D341Med (cell line): ENCODE measurements at places on chromosomes 13 and 19.

- DNase-seq = no peak
Observed at GRCh38 chr19:14371301-14371821, 9.9 kb upstream of the ADGRE5 start.

DNA sequence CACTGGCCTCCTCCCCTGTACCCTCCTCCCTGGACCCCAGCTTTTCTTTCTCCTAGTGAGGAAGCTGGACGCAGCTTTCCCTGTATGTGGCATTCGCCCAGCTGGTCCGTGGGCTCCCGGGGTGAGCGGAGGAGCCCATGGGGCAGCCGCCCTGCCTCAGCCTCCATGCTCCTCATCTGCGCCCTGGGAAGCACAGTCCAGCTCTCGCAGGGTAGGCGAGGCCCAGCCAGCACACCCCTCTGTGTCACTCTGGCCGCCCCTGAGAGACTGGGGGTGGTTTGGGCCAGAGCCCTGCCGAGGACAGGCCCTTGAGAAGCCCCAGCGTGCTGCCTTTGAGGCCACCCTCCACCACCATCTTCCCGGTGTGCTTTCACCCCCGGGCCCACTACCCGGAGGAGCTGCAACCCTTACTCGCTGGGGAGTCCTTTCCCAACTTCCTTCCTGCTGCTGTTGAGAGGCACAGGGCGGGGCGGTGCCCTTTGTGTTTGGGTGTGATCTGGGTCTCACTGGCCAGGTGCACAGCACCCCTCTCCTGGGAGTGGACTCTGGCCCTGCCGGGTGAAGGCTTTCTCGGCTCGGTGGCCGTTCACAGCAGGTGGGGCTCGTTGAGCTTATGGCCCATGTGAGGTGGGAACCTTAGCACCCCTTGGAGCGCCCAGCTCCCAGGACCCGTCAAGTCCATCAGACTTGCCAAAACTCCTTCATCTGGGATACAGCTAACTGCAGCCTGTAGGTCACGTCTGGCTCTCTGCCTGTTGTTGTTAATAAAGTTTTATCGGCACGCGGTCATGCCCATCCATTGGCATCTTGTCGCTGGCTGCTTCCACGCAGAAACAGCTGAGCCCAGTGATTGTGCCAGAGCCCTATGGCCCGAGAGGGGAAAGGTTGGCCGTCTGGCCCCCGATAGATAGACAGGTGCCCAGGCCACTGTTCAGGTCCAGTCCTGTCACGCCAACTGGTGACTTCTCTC lies 3.2 kb downstream of the NCLN start:
- no peak for DNase-seq

- DNase-seq = no peak
Observed at GRCh38 chr13:30021611-30022010, 171.2 kb upstream of the UBL3 start.

DNA sequence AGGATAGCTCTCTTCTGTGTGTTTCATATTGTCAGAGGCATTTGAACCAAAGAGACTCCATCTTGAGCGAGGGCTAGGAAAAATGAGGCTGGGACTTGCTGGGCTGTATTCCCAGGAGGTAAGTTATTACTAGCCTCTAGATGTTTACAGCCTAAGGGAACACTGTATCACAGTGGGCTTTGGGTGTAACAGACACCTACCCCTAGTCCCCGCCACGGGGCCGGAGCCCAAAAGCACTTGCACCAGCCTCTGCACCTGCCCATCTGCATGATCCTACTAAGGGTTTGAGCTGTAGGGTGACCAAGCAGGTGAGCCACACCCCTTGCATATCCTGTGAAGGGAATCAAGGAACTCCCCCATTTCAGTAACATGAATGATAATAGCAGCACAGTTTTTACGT lies 1972.2 kb downstream of the OLFM4 start:
- DNase-seq = no peak

- no peak for DNase-seq
Observed at GRCh38 chr19:14019100-14019499, 8.8 kb upstream of the RLN3 start.

DNA sequence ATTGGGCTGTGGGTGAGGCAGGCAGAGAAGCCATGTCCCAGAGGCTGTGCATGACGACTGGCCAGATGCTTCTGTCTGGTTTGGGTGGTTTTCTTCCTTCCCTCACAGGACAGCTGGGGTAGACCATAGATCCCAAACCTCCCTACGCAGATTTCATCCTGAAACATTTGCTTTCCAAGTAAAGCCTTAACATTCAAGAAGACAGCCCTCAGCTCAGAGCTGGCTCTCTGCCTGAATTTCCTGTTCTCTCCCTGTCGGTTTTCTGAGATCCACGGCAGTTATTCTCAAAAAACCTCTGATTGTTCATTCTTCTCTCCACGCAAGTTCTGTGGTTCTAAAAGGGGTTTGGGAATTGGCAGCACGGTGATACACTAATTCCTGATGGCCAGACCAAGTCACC lies 25.3 kb downstream of the UQCRFS1 start:
- no peak for DNase-seq

DNA sequence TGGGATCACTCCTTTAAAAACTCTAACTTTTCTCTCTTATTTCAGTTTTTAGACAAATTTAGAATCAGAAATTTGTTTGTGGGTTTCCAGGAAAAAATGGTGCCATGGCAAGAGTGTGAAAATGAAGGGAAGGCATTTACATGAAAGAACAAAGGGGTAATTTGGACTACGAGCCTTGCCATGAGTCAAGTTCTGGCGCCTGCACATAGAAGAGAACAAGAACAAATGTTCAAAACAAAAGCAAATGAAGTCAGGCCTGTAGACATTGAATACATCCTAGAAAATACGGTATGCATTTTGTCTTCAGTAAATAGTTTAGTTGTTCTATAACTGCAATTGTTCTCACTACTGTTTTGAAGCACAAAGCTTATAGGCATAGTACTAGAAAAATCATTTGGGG lies 1390.5 kb downstream of the EFNB2 start:
- DNase-seq = no peak

DNA sequence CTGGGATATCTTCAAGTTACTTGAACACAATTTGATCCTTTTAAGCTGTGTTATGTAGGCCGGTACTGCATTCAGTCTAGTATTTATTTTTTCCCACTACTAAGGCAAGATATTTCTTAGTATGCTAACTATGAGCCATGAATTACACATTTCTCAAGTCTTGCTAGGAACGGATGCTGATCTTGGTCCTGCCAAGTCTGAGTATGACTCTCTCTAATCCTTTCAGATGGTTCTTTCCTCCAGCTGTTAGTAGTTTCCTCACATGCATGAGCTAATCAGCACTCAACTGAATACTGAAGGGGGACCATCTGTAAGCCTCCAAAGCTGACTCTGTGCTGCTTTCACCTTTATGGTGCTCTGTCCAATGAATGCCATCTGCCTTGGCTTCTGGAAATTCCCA lies 460.3 kb downstream of the KCTD12 start:
- peak; percentile 14 for DNase-seq

DNA sequence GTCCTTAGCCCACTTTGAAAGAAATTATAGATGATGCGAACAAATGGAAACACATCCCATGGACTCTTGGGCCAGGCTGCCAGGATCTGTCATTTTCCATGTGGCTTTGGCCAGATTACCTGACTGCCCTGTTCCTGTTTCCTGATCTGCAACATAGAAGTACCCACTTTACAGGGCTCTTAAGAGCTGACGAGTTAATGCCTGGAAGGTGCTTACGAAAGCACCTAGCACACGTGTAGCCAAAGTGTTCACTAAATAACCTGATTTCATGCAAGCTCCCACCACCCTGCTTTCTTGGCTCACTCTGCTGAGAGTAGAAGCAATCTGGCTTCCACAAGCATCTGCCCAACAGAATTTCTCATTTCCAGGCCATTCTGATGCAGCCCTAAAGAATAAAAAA lies 575.2 kb downstream of the MYO16 start:
- no peak for DNase-seq

DNA sequence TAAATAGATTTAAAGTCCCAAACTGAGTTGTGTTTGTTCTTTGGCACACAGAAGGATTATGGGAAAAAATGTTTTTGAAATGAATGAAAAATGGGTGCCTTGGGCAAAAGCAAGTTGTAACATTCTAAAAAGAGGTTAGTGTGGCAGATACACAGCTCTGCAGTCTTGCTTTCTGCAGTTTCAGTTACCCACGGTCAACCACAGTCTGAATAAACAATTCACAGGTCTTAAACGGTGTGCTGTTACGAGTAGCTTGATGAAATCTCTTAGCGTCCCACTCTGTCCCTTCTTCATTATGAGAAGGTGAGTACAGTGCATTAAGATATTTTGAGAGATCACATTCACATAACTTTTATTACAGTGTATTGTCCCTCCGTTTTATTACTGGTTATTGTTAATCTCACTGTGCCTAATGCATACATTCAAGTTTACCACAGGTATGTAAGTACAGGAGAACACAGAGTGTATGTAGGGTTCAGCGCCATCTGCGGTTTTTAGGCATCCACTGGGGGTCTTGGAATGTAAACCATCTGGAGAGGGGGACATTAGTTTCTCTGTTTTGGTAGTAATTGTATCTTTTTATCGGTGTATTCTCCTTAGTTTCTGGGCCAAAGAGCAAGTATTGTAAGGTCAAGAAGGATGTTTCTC lies 8.1 kb downstream of the FARP1 start:
- no peak for DNase-seq

DNA sequence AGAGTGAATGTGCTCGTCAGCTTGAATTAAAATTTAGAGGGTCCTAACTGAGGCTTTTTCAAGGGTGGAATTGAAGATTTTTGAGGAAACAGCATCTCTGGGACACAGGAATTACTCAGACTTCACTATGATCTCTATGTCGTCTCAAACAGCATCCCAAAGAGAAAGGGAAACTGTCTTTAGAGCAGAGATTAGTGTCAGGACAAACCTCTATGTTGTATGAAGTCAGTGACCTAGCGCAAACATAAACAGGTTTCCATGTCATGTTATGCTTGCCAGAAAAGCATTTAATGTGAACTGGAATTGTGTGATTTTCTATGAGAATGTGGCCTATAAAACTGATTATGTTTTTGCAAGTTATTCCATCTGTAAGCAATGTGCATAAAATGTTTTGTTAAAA lies 573.7 kb downstream of the GPC6 start:
- DNase-seq = no peak

- peak; percentile 47 for DNase-seq
Observed at GRCh38 chr13:85799097-85799582, at the start of gene SLITRK6. TSS of gene SLITRK6 (minus strand) at chr13:85799419. CDS start at chr13:85796508, 2,911 bp downstream.

DNA sequence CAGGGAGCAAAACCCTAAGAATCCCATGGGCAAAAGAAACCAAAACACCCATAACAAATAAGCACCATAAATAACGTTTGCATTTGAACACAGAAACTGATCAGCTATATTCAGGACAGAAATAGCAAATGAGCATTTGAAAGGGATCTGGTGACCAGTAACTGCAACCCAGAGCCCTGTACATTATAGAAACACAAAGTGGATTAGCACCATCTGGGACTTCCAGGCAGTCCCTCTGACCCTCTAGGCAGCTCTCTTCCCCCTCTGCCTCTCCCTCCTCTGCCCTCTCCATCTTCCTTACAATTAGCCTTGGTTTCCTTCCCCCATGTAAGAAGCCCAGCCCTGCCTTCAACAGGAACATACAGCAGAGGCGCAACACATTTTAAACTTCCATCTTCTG lies 215.0 kb downstream of the DCLK1 start:
- no peak for DNase-seq

- DNase-seq = no peak
Observed at GRCh38 chr13:24894972-24895300, 131.0 kb downstream of the RNF17 start.

- no peak for DNase-seq
Observed at GRCh38 chr19:46189971-46190888, 39.3 kb upstream of the IGFL1 start.

DNA sequence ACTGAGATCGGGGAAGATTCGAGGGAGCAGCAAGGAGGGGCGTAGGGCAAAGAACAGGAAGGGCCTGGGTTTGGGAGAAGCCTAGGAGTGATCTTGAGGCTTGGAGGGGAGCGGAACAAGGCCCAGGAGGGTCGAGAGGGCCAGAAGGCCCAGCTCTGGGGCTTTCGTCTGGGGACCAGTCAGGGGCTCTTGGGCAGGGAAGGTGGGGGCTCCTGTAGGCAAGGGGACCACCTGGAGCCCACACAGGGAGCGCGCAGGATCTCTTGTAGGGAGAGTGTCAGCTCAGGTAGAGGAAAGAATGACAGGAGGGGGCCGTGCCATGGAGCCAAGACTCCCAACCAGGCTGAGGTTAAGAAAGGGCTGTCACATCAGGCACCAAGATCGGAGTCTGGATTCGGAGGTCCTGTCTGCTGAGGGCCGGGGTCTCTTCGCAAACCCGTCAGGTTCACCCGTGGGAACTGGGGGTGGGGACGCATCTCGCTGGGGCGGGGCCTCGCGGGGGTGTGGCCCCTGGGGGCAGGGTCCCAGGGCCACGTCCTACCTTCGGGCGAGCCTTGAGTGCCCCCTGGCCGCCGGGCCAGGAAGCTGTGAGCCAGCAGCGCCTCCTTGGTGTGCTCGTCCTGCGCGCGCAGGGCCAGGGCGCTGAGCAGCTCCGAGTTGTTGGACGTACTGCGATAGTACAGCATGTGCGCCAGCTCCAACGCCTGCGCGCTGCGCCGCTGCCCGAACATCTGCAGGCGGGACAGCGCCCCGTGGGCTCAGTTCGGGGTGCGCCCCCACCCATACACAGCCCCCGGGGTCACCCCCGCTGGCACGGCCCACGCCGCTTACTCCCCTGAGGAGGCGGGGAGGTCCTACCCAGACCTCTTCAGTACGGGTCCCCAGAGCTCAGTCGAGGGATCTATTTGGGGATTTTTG lies 8.4 kb downstream of the EMP3 start:
- DNase-seq = peak; percentile 93

GRCh38 chr19:18796239-18796638 lies 5.1 kb upstream of the COMP start:
- DNase-seq = no peak

GRCh38 chr19:18049385-18049784 lies 37.3 kb downstream of the IL12RB1 start:
- no peak for DNase-seq

DNA sequence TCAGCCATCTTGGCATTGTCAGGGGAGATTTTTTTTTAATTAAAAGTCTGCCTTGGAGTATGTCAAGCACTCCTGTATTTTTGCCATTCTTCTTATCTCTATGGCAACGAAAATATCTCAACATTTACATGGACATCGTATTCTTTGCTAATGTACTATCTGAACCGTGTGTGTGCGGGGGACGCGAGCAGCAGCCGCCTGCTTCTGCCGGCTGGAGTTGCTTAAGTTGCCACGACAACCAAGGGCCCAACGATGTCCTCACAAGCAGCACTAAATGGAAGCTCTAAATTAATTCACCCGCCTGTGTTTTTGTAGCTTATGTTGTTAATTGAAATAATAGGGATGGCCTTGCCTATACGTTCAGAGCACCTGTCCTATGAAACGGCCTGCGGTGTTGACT lies 309.5 kb downstream of the TEX29 start:
- no peak for DNase-seq

DNA sequence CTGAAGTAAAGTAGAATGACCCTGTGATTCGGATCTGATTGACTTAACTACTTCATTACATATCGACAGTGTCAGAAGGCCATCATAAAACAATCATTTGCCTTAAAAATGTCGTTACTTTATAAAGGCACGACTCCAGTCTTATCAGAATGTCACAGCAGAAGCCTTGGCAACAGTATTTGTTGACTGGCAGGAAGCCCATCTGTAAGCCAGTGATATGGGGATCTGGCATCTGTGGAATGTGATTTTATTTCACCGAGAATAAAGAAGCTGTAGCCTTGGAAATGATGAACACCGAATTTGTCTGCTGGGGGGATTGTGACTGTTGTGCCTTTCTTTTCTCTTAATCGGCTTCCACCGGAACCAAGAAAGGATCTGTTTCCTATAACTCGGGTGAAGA lies 362.5 kb downstream of the TDRD3 start:
- no peak for DNase-seq
